C1 segment of cervical spinal cord (tissue), 14 donors: ENCODE measurements at places on chromosomes 4 and X.

DNA sequence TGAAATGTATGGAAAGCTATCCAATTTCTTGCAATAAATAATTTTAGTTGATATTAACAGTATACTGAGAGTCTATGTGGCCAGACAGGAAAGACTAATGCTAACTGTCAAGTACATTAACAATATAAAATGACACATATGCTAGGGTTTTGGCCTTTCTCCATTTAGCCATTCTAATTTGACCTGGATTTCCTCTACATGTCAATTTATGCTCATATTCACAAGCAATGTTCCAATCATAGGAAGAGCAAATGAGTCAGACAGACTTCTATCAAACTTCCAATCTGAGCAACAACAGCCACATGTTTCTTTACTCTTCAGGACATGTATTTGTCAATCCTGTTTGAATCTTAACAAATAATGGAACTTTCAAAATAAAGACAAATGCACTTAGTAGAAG lies 53.6 kb downstream of the CORIN start:
- no peak for DNase-seq

DNA sequence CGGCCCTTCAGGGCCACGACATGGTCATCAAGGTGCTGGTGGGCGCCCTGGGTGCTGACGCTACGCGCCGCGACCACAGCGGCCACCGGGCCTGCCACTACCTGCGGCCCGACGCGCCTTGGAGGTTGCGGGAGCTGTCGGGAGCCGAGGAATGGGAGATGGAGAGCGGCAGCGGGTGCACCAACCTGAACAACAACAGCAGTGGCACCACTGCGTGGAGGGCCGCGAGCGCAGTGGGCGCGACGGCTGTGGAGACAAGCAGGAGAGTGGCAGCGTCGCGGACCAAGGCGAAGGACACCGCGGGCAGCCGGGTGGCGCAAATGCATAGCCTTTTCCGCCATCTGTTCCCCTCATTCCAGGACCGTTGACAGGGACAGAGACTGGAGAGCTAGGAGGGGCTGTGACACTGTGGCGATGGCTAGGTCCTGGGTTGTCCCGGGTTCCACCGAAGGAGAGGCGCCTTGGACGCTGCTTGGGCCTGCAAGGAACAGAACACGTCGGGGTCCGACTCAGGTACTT lies 919 bp downstream of the SOWAHD start:
- DNase-seq = no peak

DNA sequence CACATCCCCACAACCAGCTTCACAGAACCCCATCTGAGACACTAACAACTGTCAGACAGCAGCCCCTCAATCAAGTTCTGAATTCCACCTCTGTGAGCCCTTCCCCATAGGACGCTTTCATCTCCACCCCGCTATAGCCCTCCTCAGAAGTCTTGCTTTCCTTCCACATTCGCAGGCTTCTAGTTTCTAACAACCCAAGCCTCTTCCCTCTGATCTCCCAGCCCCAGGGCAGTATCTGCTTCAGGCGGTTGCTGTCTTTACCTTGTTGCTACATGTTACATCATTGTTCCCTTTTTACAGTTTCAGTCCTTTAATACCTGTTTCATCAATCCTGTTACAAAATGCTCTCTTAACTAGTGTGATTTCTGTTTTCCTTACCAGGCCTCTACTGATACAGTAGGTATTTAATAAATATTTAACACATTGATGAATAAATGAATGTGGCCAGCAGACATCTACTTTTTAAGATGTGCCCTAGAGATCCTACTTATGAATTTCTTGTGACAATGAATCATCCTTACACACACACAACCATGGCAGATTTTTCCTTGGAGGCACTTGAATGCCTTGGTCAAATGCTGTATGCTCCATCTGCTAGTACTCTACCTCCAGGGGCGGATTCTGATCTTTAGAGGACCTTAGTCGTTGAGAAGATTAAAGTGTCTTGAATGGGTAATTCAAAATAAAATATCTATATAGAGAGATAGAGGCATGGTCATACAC lies 164.7 kb upstream of the SLIT2 start:
- DNase-seq = no peak

DNA sequence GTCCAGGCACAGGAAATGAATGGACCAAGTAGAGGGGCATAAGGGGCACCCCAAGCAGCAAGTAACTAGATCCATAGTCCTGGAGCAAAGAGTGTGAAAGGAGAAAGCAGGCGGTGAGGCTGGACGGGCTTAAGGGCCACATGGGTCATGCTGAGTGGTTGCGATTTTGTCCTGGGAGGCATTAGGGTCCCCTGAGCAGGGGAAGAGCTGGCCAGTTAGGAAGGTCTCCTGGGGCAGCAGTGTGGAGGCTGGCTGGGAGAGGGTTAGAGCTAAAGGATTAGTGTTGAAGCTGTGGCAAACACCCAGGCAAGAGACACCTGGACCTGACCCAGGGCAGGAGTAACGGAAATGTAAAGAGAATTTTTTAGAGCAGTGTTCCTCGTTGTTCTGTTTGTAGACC lies 26.5 kb downstream of the MYOZ2 start:
- DNase-seq = no peak

- DNase-seq = no peak
Observed at GRCh38 chrX:87374324-87374723, 143.3 kb upstream of the KLHL4 start.

GRCh38 chr4:147754037-147754445 lies 22.2 kb downstream of the ARHGAP10 start:
- no peak for DNase-seq

GRCh38 chrX:135477576-135477975 lies 42.9 kb upstream of the INTS6L start:
- peak; percentile 7 for DNase-seq

DNA sequence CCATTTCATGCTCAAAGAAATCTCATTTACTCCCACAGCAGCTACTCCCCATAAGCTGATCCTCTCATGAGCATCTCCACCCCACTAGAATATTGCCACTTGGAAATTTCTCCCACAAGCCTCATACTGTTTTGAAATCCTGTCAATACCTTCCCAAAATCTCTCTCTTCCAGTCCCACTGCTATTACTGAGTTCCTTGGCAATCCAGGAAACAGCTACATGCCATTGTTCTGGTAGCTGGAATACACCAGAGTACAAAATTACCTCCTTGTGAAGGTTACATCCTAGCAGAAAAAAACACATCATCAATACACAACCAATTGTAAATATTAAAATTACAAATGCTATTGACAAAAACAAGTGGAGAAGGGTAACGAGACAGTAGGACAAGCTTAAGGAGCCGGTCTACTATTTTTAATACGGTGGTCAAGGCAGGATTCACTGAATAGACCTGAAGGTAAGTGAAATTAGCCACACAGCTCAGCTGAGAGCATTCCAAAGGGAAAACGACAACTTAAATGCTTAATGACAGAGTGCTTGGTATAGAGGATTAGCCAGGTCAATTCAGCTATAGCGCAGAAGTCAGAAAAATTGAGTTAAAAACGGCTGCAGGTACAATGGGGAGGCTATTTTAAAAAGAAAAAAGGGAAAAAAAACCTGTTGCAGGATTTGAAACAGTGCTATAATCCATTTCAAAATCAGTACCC lies 6.4 kb downstream of the RPL9 start:
- no peak for DNase-seq

DNA sequence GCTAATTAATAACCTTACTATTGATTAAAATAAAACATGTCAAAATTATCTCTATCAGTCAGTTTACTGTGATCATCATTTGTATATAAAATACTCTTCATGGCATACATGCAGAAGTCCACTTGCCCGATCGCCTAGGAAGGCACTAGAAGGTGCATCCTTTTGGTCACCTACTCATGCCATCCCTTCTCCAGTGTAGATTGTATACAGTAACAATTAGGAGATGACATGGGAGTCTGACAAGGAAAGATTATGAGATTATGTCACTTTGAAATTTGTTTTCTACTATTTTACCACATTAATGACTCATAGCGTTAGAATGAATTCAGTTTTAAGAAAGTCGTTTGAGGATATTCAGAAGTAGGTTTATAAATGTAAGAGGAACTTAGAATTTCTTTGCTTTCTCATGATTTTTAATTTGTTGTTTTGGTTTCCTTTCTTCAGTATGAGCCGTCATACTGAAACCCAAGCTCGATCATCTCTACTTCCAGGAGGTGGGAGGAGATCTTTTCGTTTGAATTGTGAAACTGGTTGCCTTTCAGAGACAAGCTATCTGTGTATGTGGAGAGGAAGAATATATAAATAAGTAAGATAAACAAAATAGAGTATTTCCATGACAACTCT lies 51.1 kb upstream of the UNC5C start:
- DNase-seq = no peak

GRCh38 chrX:66142351-66142750 lies 21.7 kb upstream of the HEPH start:
- no peak for DNase-seq

- no peak for DNase-seq
Observed at GRCh38 chr4:2792711-2793585, at the start of gene SH3BP2. Gene SH3BP2 (plus strand): TSS chr4:2793085. CDS start chr4:2820618, 27,533 bp downstream.

- DNase-seq = no peak
Observed at GRCh38 chr4:143701365-143701764, 890 bp upstream of the FREM3 start.

- DNase-seq = no peak
Observed at GRCh38 chrX:84187533-84188319, at the start of gene RPS6KA6. Gene RPS6KA6 (minus strand): TSS chrX:84188199. CDS start chrX:84187899, 300 bp downstream.

DNA sequence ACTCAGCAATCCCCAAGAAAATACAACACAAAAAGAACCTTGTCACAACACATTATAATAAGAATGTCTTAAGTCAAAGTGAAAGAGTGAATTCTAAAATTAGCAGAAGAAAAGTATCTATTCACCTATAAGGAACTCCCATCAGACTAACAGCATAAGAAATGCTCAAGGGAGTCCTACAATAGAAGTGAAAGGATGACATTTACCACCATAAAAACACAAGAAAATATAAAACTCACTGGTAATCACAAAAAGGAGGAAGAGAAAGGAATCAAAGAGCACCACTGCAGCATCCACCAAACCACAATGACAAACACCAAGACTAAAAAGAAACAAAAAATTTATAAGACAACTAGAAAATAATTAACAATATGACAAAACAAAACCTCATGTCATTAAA lies 257.0 kb upstream of the AGTR2 start:
- DNase-seq = no peak

DNA sequence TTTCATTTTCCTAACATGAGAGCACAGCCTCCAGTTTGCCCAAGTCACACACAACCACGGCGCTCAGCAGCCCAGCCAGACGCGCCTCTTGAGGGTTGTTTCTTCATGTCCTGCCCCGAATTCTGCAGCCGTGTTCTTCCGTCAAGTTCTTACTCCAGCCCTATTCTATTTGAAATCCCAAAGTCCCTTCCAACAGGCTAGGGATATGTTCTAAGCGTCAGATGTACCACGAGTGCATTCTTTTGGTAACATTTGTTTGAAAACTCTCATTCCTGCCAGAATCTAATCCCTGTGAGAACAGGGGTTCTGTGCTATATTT lies 23.1 kb downstream of the ACSL1 start:
- DNase-seq = no peak

GRCh38 chr4:138494931-138495330 lies 252.8 kb upstream of the SLC7A11 start:
- no peak for DNase-seq

DNA sequence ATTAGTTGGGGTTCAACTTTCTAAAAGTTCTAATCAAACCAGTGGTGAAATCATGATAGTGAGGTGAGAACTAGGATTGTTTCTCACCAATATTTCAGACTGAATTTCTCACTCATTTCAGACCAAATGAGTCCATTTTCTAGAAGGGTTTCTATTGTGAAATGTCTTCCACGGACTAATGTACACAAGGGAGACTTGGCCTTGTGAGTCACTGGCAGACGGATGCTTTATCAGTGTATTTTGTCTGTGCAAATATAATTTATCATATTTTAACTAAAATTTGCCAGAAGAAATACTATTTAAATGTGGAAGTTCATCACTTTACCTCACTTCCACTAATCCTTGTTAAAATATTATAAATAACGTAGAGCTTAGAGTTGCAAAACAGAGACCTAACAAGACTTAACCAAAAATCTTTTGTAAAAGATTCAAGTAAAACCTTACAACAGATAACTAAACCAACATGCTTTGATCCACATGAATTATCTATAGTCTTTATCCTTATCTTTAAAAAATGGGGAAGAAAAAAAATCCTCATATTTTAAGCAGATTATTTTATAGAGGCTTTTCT lies 506.0 kb upstream of the FAM241A start:
- DNase-seq = no peak

GRCh38 chrX:110315551-110315950 lies 2.3 kb downstream of the AMMECR1 start:
- no peak for DNase-seq

GRCh38 chr4:28675582-28675981 lies 1814.9 kb downstream of the STIM2 start:
- no peak for DNase-seq

DNA sequence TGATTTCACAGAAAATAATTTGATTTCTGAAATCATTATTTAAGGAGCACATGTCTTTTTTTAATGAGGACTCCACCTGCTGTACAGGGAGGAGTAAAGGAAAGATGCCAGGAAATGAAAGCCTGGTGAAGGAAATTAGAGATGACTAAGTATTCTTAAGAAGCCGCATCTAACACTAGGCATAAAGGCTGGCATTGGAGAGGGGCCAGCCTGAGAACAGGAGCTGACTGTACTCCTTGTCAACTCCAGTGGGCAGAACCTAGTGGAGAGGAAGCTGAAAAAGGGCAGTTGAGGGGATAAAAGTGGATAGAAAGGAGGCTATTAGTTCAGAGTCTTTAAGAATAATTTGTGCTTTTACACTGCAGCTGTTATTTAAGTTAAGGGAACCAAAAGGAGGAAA lies 393.0 kb downstream of the PPP1R2C start:
- no peak for DNase-seq
